ENCODE measurements at places on chromosomes 16 and 17.
A peak's percentile ranks its signal among the peaks of the same experiment; 100 is the strongest.

DNA sequence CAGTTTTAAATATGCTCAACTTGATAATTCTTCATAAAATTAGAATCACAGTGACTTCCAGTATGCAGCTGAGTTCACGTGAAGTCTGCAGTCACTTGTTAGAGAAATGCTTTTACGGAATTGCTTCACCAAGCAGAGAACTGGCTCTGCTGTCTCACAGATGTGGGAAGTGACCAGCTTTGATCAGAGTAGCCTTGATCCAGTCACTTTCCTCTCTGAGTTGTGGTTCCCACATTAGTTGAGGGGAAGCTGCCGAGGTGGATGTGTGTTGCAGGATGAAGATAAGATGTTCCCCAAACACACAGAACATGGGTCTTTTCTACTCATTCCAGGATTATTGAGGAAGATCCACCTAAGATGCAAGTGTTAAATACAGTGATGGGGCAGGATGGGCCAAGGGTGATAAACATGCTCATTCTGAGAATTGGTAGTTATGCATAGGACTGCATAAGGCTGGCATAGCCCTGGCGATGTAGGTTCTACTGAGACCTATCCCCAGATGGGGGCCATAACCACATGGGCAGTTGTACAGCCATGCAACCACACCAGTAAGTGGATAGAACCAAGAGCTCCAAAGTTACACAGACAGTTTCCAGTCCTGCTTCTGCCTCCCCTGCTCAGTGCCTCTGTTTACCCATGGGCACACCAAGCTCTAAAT lies 168.9 kb upstream of the MAF start:
- DNase-seq: no peak

DNA sequence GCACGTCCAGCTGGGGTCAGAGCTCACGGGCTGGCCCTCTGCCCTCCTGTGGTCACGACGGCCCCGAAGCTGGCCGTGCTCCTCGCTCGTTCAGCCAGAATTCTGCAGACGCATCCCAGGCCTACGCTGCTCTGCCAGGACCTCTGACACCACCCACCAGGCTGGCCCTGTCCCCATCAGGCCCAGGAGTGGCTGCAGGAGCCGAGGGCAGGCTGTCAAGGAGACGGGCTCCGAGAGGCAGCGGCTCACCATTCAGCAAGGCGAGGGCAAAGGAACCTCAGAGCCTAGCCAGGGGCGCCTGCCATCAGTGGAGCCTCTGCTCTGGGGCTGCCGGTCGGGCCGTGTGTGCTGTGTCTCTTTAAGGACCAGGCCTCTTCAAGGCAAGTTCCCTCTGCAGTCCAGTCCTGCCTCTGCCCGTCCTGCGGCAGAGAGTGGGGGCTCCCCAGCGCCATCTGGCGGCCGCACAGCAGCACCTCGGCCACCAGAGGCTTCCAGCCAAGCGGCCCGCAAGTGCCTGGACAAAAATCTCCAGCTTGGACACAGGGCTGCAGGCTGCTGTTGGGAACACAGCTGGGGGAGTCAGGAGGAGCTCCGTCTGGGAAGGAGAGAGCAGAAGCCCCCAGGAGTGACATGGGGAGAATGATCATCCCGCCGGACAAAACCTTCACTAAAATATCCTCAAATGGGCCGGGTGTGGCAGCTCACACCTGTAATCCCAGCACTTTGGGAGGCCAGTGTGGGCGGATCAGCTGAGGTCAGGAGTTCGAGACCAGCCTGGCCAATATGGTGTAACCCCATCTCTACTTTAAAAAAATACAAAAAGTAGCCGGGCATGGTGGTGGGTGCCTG lies 7.4 kb upstream of the ABR start:
- DNase-seq: peak; percentile 85

DNA sequence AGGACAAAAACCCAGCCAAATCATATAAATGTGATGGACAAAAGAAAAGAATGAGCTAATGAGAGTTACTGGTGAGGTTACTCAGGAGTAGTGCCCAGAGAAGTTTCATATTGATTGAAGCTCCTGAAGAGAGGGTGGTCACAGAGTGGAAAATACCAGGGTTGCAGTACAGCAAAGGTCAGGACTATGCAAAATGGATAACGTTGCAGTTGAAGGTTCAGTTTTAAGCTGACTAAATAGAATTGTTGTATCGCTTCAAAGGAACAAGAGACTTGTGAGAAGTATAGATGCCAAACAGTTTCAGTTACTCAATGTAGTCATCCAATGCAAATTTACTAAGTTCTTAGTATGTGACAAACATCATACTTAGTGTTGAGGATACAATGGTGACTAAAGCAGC lies 47.1 kb downstream of the ABCA8 start:
- DNase-seq: no peak

DNA sequence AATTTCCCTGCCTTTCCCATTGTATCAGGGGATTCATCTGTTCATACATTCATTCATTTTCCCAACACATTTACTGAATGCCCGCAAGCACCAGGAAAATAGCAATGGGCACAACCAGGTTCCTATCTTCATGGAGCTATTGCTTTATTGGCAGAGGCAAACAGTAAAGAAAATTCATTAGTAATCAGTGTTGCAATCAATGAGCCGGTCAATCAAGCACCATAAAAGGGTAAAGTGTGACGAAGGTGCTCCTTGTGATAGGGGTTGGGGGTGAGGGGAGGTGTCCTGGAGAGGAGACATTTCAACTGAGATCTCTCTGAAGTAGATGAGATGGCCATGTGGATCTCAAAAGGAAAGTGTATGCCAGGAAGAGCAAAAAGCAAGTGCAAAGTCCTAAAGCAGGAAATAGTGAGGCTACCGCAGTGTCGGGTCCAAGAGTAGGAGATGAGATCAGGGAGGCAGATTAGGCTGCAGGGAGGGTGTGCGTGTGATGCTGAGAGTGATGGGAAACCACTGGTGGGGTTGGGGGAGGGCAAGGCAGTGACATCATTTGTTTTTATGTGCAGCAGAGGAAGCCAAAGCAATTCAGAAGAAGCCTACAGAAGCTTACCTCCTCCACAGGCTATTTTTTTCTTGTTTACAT lies 28.4 kb downstream of the CDH13 start:
- DNase-seq: no peak

All from WERI-Rb-1 (cell line).